NCI-H2171 (cell line): ENCODE measurements at places on chromosomes 12 and 14.

DNA sequence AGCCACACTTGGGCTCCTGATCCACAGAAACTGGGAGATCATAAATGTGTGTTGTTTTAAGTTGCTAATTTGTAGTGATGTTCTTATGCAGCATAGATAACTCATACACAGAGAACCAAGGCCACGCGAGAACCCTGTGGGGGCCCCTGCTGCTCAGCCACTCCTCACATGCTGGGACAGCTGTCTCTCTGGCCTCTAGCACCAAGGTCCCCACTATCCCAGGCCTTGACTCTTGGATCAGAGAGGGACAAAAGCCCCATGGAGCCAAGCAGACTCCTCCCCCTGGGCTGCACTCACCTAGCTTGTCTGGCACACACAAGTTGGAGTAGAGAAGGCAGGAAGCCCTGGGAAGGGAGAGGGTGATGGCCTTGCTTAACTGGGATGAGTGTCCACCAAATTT lies 11.3 kb downstream of the PLD4 start:
- DNase-seq = no peak

DNA sequence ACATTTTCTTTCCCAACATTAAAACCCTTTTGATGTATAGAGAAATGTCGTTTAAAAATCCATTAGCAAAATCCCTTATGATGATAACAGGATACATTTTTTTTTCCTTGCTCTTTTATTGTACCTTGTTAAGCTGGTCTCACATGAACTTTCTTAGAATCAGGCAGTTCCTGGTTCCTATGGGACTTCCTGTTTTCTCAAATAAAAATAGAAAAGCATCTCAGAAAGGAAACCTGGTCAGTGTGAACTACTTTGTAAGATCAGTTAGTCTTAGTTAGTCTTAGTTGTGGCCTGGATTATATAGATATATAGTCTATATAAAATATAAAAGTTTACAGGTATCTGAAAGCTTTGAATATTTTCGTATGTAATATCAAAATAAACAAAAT lies 40.3 kb downstream of the LEMD3 start:
- DNase-seq = no peak

DNA sequence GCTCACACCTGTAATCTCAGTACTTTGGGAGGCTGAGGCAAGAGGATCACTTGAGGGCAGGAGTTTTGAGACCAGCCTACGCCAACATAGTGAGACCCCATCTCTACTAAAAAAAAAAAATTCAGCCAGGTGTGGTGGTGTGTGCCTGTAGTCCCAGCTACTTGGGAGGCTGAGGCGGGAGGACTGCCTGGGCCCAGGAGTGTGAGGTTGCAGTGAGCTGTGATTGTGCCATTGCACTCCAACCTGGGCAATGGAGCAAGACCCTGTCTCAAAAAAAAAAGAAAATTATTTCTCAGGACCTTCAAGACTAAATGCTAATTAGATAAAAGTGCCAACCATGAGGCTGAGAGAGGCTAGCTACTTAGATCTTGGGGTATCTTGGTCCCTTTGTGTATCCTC lies 23.5 kb downstream of the OTUB2 start:
- DNase-seq = no peak

DNA sequence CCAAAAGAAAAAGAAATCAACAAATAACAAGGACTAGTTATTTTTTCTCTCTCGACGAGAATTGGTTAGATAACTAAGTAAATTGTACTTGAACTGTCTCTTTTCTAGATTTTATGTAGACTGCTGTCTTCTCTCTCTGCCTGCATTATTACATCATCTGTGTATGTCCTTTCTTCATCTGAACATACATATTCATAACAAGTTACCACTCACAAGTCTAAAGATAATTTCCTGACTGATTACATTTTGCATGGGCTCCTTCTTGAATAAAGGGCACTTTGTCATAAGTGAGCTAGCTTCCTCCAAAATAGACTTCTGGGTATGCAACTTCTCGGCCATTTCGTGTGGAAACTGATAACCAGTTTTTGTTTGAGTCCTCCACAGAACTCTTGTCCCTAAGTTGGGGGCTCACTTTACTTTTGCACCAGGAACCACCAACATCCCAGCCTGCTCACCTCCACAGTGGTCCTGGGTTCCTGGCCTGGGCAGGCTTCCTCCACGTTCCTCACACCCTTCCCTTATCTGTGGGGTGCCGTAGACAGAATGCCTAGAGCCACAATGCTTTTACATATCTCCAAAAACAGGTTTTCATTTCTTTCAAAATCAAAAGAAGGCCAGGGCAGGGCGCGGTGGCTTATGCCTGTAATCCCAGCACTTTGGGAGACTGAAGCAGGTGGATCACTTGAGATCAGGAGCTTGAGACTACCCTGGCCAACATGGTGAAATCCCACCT lies 6.2 kb upstream of the DDX47 start:
- DNase-seq = no peak

- no peak for DNase-seq
Measured at GRCh38 chr12:30197392-30198057, 413.8 kb upstream of the TMTC1 start.

DNA sequence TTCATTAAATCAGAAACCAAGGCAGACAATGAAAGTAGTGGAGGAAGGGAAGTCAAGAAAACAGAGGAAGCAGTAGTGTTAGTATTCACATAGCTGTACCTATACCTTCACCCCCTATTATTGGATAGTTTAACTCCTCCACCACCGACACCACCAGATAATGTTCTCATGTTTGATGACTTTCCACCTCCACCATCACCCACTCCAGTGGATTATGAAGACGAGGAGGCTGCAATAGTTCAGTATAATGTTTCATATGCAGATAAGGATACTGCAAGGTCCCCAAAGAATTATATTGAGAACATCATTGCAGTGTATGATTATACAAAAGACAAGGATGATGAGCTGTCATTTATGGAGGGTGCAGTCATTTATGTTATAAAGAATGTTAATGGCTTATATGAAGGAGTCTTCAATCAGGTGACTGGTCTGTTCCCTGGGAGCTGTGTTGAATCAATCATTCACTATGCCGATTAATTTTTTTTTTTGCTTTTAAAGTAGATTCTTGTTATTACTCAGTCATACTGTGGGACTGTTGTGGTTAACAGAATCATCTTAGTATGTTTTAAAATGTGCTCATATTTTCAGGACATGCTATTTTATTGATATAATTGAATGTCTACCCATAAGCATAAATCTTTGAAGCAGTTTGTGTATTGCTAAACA lies 32.2 kb upstream of the KTN1 start:
- DNase-seq = no peak

- DNase-seq = peak; percentile 12
Measured at GRCh38 chr14:61296719-61297502, 15.8 kb upstream of the TMEM30B start.
